Activated CD8-positive, alpha-beta memory T cell treated with anti-CD3 and anti-CD28 coated beads for 48 hours (primary cell): ENCODE measurements at places on chromosomes 1 and 21.

- DNase-seq = no peak
These were observed 22.9 kb upstream of the C1orf105 start for GRCh38 chr1:172397633-172398032.

- DNase-seq = no peak
These were observed 209.2 kb upstream of the PTGFR start for GRCh38 chr1:78281580-78281979.

- no peak for DNase-seq
These were observed 4.6 kb upstream of the FOXE3 start for GRCh38 chr1:47411436-47411835.

GRCh38 chr1:204278958-204279357 is 65.2 kb upstream of the GOLT1A start:
- no peak for DNase-seq

GRCh38 chr1:226973898-226974543 is 33.9 kb downstream of the COQ8A start:
- no peak for DNase-seq

DNA sequence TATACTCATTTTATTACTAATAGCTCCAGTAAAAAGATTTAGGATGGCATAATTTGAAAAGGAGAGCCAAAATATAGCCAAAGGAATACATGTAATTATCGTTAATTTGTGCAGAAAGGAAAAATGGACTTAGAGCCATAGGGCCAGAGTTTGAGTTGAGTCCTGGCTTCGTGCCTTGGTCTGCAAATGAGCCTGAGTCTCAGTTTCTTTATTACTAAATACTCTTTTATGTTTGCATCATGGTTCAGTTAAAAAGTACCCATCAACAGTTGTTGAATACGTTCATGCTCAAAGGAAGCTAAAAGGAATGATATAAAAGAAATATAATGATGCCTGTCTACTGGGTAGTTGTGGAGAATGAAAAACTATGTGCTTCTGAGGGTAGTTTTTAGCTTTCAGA is 155.7 kb upstream of the FAM78B start:
- DNase-seq = no peak

GRCh38 chr1:5995871-5996630 is 3.8 kb upstream of the NPHP4 start:
- no peak for DNase-seq

DNA sequence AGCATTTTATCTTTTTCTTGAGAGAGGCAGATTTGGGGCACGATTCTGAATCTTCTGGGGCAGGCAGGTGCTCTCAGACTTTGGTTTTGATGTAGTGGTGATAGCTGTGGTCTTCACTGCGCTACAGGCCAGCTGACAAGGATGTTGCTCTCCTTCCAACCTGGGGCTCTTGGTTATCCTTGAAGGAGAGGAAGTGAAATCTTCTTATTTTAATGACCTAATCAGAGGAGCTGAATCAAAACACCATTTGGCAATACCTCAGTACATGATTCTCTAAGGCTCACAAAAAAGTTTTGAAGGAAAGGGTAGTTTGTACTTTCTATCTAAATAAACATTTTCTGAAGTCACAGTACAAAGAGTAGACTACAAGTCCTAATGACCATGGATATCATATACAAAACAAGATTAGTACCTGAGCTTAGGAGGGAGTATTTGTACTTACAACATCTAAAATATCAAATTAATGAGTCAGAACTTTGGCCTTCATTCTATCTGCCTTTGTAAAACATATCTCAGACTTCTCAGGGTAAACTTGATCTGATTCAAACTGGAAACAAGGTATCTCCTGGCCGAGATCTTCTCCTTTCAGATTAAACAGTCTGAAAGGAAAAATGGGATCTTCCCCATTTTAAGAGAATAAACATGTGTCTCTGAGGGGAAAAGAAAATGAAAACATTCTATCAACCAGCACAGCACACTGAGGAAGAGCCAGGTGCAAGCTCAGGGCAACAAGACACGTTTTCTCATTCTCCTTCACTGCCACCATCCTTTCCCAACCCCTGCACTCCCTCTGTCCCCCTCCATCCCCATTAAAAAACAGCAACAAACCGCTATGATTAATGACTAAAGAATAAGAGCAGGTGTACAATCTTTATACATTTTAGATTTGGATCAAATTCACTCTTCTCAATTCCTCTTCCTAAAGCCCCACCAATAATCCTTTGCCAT is 69.2 kb downstream of the SH3GLB1 start:
- no peak for DNase-seq

GRCh38 chr1:24286246-24287010 is 32.7 kb upstream of the GRHL3 start:
- no peak for DNase-seq
